Nasal cavity respiratory epithelium epithelial cell of viscerocranial mucosa (primary cell): ENCODE measurements at places on chromosomes 4 and X. TPM values are rescaled to one million over a fixed set of nuclear protein-coding genes. Genes with fewer than 3 reads are reported as not detected.

Gene GRK4
- 3.4 and 4.8 TPM in 2 replicates for total RNA-seq

Gene ASB5
- 0.07 TPM in 1 of 2 replicates, not detected in the other for total RNA-seq

Gene DTHD1
- total RNA-seq = 0.36 TPM in 1 of 2 replicates, not detected in the other

Gene IL13RA2
- total RNA-seq = 1.1 and 35.9 TPM in 2 replicates

Gene ANOS1
- total RNA-seq = 0.34 and 4.0 TPM in 2 replicates

Gene CT55
- not detected in 2 replicates for total RNA-seq

Gene DRD5
- total RNA-seq = 0.14 TPM in 1 of 2 replicates, not detected in the other

Gene ZNF185
- total RNA-seq = 143 and 162 TPM in 2 replicates

Gene RPGR
- total RNA-seq = 6.4 and 8.5 TPM in 2 replicates
